ENCODE measurements at places on chromosomes 16 and 17. TPM values are rescaled to one million over a fixed set of nuclear protein-coding genes. Genes with fewer than 3 reads are reported as not detected.

DNA sequence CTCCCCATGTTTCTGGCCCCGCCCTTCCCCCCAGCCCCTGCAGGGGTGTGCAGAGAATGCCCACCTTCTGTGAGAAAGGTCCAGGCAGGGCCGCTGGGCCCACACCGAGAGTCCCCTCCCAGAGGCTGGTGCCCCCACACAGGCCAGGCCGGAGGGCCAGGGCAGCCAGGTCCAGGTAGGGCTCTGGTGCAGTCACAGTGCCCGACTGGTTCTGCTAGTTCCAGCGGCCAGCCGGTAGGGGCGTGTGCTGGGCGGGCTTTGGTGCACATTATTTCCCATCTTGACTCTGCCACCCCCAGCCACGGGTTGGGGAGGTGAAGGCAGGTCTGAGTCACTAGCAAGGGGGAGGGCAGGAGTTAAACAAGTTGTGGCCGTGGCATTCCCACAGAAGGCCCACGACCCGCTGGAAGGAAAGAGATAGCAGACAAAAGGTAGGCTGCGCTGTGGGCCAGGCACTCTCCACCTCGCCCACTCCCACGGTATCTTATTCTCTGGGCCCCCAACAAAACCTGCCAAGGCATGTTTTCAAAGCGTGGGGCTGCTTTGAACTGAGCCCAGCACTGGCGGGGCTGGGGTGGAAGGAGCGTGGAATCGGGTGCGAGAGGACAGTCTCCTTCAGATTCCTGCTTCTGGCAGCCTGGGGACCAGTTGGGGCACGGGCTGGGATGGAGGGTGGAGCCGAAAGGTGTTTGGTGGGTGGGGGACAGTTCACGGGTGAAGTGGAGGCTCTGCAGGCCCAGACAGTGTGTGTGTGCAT lies 1.9 kb downstream of the EPN3 start:
- H3K36me3 ChIP-seq, result no peaks in the 10 kb centered on the region
- no peak for DNase-seq
- H3K27me3 ChIP-seq, result peaks cover 30% of the 10 kb centered on the region
- peaks cover 14% of the 10 kb centered on the region for H3K4me1 ChIP-seq

DNA sequence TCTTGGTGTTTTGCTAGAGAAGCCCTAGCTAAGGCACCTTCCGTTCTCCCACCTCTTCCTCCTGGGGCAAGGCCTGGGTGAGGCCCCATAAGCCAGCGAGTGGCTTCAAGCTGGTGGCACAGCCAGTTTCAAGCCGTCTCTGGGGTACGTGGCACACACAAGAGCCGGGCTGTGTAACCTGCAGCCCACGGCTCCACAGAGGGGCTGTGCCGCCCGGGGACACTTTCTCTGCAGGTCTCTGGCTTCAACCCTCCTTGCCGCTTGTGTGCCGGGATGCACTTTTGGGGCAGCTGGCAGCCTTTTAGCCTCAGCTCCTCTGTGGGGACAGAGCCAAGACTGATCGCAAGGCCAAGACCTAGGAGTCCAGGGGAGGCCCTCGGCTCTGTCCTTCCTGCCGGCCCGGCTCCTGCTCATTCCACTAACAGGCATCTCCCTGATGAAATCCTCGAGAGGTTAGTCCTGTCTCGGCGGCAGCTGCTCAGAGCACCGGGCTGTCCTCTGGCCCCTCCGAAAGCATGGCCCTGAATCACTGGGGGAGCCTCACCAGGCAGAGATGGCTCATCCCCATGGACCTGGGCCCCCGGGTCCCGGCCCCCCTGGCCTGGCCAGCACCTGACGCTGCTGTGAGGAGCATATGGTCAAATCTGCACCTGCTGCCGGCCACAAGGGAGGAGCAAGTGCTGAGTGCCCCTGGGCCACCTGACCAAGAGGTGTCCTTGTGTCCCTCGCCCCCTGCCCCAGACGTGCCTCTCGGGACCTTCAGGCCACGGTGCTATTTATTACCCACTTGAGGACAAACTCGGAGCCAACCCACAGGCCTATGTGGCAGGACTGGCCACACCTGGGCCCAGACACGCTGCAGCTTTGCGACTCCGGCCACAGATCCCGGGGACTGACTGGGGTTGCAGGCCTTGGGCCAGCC lies 98.5 kb downstream of the METRNL start:
- H3K4me1 ChIP-seq, result peaks cover 4% of the 10 kb centered on the region
- H3K36me3 ChIP-seq, result no peaks in the 10 kb centered on the region
- H3K27ac ChIP-seq, result no peak overlapping the region

GRCh38 chr17:60356940-60357339 lies 35.0 kb downstream of the USP32 start:
- no peak for DNase-seq
- peak overlapping the region; percentile 45 for H3K27ac ChIP-seq
- peaks cover 43% of the 10 kb centered on the region for H3K4me1 ChIP-seq
- H3K36me3 ChIP-seq, result no peaks in the 10 kb centered on the region
- no peak overlapping the region for H3K4me3 ChIP-seq

GRCh38 chr17:75763613-75764416 lies 1.2 kb downstream of the GALK1 start:
- peaks cover 4% of the 10 kb centered on the region for H3K4me1 ChIP-seq
- peak; percentile 88 for DNase-seq
- peaks cover 1% of the 10 kb centered on the region for H3K36me3 ChIP-seq
- H3K27ac ChIP-seq, result no peak overlapping the region

DNA sequence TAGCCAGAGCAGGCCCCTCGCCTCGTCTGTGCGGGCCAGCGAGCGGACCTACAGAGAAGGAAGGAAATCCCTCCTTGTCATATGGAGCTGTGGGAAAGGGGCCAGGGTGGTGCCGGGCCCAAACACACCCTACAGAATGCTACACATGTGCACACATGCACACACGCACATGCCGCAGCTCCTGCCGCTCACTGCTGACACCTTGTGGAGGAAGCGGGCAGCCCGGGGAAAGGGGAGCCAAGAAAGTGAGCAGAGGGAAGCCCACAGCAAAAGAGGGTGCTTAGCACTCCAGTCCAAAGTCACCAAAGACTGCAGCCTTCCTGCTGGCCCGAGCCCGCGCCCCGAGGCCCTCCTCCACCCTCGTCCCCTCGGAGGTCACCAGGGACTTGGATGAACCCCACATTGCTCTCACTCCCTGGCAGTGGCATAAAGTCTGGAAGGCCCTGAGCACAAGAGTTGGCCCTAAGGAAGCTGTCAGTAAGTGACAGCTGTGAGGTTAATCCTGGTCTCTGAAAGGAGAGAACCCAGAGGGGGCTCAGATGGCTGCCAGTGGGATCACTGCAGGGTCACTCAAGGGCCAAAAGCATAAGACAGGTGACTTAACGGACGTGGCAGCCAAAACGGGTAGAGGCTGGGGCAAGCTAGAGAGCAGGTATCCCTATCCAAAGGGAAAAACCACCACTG lies 68.2 kb downstream of the MYO18A start:
- peaks cover 12% of the 10 kb centered on the region for H3K4me1 ChIP-seq
- no peak overlapping the region for H3K27ac ChIP-seq
- no peaks in the 10 kb centered on the region for H3K27me3 ChIP-seq

The ANKS4B gene
- total RNA-seq, result not detected

GRCh38 chr16:14354561-14355351 lies 275.3 kb downstream of the PARN start:
- H3K36me3 ChIP-seq, result no peaks in the 10 kb centered on the region
- no peak overlapping the region for H3K4me3 ChIP-seq
- H3K27me3 ChIP-seq, result peaks cover 2% of the 10 kb centered on the region
- no peak for DNase-seq
- H3K4me1 ChIP-seq, result peaks cover 6% of the 10 kb centered on the region
- no peak overlapping the region for H3K27ac ChIP-seq

DNA sequence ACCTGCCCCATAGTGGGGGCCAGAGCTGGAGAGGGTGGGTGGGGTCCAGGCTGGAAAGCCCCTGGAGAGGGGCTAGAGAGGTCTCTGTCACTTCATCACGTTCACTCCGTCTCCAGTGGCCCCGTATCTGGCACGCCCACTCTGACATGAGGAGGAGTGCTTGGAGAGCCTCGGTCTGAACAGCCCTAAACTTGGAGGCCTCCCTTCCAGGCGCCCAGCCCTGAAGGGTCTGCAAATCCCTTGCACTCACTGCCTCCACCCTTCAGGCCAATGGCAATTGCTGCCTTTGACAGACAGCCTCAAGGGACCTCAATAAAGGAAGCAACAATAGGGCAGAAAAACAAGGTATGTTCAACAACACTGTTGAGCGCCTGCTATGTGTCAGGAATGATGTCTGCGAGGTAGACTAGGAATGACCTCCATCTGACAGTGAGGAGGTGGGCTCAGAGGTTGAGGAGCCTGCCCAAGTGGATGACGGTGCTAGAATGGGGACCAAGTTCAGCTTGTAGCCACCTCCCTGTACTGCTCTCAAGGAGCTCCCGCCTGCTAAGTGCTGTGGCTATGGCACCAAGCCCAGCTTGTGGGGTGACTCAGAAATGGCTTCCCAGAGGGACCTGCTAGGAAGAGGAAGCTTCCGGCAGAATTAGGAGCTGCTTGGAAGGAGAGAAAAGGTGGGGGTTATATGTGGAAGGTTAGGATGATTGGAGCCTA lies 2.9 kb upstream of the EPX start:
- no peaks in the 10 kb centered on the region for H3K36me3 ChIP-seq
- peaks cover 6% of the 10 kb centered on the region for H3K4me1 ChIP-seq
- DNase-seq, result no peak
- H3K27ac ChIP-seq, result no peak overlapping the region

DNA sequence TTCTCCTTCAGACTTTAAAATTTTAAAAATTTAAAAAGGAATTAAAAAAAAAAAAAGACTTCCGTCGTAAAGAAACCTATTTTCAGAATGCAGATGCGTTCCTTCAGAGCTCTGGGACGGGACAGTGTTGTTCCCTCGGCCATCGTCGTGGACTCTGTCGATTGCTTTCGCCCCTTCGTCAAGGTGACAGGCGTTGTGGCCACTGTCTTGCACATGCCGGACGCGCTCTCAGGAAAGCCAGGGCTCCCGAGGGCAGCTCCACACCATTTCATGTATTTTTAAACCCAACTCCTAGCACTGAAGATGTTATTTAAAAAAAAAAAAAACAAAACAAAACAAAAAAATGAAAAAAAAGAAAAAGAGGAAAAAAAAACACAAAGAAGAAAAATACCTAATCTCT lies 22.3 kb downstream of the TMC6 start:
- H3K27ac ChIP-seq, result no peak overlapping the region
- H3K36me3 ChIP-seq, result peaks cover 16% of the 10 kb centered on the region
- no peak overlapping the region for H3K4me3 ChIP-seq
- peaks cover 14% of the 10 kb centered on the region for H3K4me1 ChIP-seq

The CPSF4L gene
- total RNA-seq, result not detected

GRCh38 chr16:28297784-28298510 lies 5.6 kb downstream of the SBK1 start:
- no peaks in the 10 kb centered on the region for H3K36me3 ChIP-seq
- H3K27me3 ChIP-seq, result peaks cover 6% of the 10 kb centered on the region
- H3K4me1 ChIP-seq, result peaks cover under 1% of the 10 kb centered on the region
- DNase-seq, result no peak

- no peak overlapping the region for H3K4me3 ChIP-seq
- no peak for DNase-seq
- peaks cover 30% of the 10 kb centered on the region for H3K4me1 ChIP-seq
- H3K36me3 ChIP-seq, result peaks cover 3% of the 10 kb centered on the region
Observed at GRCh38 chr16:75326333-75326732, 74.9 kb upstream of the BCAR1 start.

- H3K27ac ChIP-seq, result no peak overlapping the region
- H3K4me1 ChIP-seq, result no peaks in the 10 kb centered on the region
- no peaks in the 10 kb centered on the region for H3K27me3 ChIP-seq
- DNase-seq, result no peak
- no peaks in the 10 kb centered on the region for H3K36me3 ChIP-seq
Observed at GRCh38 chr16:78939597-78939996, 660.9 kb downstream of the MAF start.

Data from chondrocyte (in vitro differentiated cells).